ENCODE measurements at places on chromosomes 7 and 10. TPM values are rescaled to one million over a fixed set of nuclear protein-coding genes. Genes with fewer than 3 reads are reported as not detected.

DNA sequence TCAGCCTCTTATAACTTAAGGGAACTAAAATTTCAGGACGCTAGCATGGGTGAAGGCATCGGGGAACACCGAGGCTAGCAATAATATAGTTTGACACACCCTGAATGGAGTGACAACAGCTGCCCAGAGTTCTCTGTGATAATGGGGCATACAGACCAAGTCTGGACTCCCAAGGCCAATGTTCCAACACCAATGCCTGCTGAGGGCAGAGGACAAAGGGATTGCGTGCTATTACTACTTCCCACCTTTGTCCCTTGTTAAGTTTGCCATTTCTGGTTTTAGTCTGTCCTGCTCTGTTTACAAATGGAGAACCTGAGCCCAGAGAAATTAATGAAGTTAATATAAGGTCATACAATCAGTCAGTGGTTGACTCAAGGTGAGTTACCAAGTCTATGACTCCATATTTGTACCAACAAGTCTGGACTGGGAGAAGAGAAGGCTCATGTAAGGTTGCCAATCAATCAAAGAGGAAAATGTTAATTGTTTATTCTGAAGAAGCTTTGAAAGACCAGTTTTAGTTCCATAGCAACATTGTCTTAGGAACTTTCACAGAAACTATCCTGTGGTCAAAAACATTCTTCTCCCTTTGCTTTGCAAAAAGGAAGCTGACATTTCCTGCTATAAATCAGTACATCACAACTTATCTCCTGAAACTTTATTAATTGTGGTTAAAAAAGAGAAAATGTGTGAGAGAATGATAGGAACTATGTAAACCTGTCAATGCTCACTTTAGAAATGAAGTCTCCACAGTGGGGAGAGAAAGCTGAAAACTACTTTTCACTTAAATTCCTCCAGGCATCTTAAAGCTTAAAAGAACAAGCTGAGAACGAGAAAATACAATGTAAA lies 74.5 kb downstream of the CCDC6 start:
- H3K27ac ChIP-seq = no peak overlapping the region
- peaks cover 19% of the 10 kb centered on the region for H3K36me3 ChIP-seq
- no peak for DNase-seq
- no peak overlapping the region for H3K4me3 ChIP-seq

DNA sequence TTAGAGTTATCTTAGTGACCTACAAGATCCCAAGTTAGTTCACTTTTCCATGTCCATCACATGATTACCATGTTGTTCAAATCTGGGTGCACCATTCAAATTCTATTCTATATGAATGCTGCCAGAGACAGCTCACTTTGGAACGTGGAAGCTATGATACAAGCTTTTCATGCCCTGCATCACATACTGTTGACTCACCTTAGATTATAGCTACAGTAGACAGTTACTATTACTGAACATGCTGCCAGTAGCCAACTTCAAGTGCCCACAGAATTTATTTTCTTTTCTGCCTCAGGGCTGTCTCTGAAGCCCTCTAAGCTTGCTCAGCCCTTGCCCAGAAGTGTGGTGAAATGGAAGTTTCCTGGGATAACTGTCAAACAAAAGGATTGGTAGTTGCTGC lies 231.1 kb downstream of the GPR158 start:
- no peaks in the 10 kb centered on the region for H3K36me3 ChIP-seq
- peaks cover 14% of the 10 kb centered on the region for H3K4me1 ChIP-seq
- no peak overlapping the region for H3K4me3 ChIP-seq
- no peak for DNase-seq

RBM20 gene
- total RNA-seq = 23.3 TPM

CPEB3 gene
- 2.6 TPM for total RNA-seq

GRCh38 chr7:111762211-111762610 lies 199.9 kb upstream of the IMMP2L start:
- peaks cover 18% of the 10 kb centered on the region for H3K36me3 ChIP-seq
- H3K27ac ChIP-seq = no peak overlapping the region
- H3K27me3 ChIP-seq = no peaks in the 10 kb centered on the region
- H3K4me3 ChIP-seq = no peak overlapping the region

FOXI2 gene
- total RNA-seq = not detected

DNA sequence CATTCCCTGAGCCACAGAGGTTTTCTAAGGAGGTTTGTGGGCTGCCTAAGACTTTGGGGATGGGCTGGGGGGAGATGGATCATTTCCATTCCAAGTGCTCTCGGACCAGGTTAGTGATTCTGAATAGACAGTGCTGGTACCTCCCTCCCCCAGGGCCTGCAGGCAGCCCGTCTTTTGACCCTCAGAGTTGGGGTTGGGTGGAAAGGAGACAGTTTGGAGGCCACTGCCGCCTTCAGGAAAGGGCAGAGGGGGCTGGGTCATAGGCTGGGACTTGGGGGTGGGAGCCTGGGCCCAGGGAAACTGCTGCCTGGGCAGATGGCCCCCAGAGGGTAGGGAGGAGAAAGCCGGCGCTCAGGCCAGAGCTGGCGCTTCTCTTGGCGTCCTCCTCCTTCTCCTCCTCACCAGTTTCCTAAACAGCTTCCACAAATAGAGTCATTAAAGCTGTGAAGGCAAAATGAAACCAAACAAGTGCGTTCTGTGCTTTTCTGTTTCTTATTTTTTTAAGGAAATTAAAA lies 4.4 kb downstream of the UNC5B start:
- H3K27ac ChIP-seq = peak overlapping the region; percentile 78
- H3K27me3 ChIP-seq = peaks cover 1% of the 10 kb centered on the region
- DNase-seq = peak; percentile 39
- peak overlapping the region; percentile 89 for H3K4me3 ChIP-seq
- no peaks in the 10 kb centered on the region for H3K36me3 ChIP-seq

DNA sequence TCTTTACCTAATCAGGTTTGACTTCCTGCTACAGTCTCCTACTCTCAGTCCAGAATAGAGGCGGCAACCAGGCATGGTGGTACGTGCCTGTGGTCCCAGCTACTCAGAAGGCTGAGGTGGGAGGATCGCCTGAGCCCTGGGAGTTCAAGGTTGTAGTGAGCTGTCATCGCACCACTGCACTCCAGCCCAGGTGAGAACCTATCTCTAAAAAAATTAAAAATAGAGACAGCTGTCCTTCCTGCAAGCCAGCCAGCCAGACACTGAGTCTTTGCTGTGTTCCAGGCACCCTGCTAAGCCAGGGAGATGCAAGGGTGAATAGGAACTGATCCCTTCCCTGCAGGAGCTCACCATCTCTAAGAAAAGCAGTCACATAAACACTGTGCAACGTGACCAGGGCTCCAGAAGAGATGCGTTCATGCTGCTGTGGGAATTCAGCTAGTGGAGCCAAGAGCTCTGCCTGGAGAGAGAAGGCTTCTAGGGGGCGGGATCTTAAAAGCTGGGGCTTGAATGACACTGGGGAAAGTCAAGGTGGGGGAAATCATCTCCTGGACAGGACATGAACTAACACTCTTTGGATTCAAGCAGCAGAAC lies 22.1 kb upstream of the SLIT1 start:
- H3K4me1 ChIP-seq = peaks cover 2% of the 10 kb centered on the region
- no peak for DNase-seq
- H3K27ac ChIP-seq = no peak overlapping the region
- H3K36me3 ChIP-seq = no peaks in the 10 kb centered on the region

OR13A1 gene
- 0.35 TPM for total RNA-seq

DNA sequence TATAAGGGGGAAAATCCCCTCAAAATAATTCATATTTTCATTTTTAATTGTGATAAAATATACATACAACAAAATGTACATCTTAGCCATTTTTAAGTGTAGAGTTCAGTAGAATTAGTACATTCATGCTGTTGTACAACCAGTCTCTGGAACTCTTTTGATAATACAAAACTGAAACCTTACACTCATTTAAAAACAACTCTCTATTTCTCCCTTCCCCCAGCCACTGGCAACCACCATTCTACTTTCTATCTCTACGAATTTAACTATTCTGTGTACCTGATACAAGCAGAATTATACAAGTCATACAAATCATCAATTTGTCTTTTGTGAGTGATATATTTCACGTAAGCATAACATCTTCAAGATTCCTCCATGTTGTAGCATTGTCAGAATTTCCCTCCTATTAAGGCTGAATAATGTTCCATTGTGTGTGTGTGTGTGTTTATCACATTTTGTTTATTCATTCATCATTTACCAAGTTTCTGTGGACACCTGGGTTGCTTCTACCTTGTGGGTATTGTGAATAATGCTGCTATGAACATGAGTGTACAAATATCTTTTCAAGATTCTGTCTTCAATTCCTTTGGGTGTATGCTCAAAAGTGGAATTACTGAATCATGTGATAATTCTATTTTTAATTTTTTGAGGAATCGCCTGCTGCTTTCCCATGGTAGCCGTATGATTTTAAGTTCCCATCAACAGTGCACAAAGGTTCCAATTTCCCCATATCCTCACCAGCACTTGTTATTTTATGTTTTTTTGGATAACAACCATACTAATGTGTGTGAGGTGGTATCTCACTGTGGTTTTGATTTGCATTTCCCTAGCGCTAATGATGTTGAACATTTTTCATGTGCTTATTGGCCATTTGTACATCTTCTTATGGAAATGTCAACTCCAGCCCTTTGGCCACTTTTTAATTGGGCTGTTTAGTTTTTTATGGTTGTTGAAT lies 4.7 kb upstream of the EBLN1 start:
- no peaks in the 10 kb centered on the region for H3K27me3 ChIP-seq
- H3K36me3 ChIP-seq = no peaks in the 10 kb centered on the region
- H3K4me1 ChIP-seq = no peaks in the 10 kb centered on the region
- no peak for DNase-seq

- H3K27ac ChIP-seq = peak overlapping the region; percentile 87
- no peaks in the 10 kb centered on the region for H3K36me3 ChIP-seq
- peaks cover 23% of the 10 kb centered on the region for H3K27me3 ChIP-seq
These were observed 7.8 kb upstream of the ABHD11 start for GRCh38 chr7:73746378-73746777.

DNA sequence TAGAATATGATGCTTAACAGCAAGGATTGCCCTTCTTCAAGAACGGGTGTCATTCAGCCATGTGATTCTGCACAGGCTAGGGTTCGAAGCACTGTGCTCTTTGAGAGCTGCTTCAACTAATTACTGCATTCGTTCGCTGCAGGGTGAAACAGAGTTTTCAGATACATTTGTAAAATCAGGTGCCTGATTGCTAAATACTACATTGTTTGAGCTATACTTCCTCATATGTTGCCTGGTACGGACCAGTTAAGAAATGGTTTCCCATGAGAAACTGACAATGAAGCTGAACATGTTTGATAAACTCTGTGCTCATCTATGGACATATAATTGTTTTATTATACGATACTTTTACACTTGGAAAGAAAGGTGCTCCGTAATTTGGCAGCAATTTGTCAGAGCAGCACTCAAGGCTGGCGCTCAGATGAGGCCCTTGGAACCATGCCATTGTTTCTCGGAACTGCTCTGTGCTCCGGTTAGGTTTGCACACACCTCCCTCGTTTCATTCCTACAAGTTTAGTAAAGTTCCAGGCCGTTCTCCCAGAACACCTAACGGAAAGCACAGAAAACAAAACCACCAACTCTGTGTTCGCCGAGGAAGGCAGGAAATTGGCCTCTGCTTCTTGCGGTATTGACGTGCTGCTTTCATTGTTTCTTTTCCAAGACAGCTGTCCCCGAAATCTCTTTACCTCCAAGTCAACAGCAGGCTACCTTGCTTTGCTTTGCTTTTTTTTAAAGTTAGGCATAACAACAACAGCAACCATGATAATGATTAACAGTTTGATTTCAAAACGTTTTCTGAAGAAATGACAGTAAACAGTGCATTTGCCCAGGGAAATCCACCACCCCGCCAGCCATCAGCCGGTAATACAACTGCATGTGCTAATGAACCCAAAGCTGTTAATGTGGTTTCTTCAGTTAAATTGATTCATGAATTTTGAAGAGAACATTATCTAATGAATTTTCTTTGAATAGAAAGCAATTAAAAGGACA lies 206.9 kb downstream of the EBF3 start:
- no peak overlapping the region for H3K4me3 ChIP-seq
- peaks cover 13% of the 10 kb centered on the region for H3K36me3 ChIP-seq
- no peaks in the 10 kb centered on the region for H3K27me3 ChIP-seq
- DNase-seq = peak; percentile 9
- no peaks in the 10 kb centered on the region for H3K4me1 ChIP-seq

- peaks cover 19% of the 10 kb centered on the region for H3K4me1 ChIP-seq
- no peak overlapping the region for H3K4me3 ChIP-seq
- no peaks in the 10 kb centered on the region for H3K27me3 ChIP-seq
- peak overlapping the region; percentile 19 for H3K27ac ChIP-seq
These were observed 7.6 kb downstream of the SERPINE1 start for GRCh38 chr7:101134399-101134980.

GRCh38 chr10:97669571-97669970 lies 17.5 kb downstream of the AVPI1 start:
- no peak for DNase-seq
- H3K27ac ChIP-seq = no peak overlapping the region
- no peak overlapping the region for H3K4me3 ChIP-seq
- H3K36me3 ChIP-seq = peaks cover 26% of the 10 kb centered on the region
- H3K27me3 ChIP-seq = no peaks in the 10 kb centered on the region

FFAR4 gene
- not detected for total RNA-seq

SLC13A1 gene
- not detected for total RNA-seq

DNA sequence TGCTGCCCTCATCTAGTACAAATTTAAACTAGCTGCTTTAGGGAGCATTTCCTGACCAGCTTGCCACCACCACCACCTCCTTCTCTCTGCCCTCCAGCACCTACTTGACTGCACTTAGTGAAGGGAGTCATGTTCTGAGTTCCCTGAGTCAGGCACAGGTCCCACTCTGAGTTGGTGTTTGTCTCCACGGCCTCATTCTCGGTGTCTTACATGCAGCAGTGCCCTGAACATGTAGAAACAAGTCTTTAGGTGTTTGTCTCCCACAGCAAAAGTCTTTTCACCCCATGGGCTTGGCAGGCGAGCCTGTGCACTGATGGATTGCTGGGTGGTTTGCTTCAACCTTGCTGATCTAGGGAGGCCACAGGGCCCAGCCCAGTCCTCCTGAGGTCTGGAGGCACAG lies 16.9 kb downstream of the TSPAN14 start:
- peaks cover 7% of the 10 kb centered on the region for H3K36me3 ChIP-seq
- H3K4me3 ChIP-seq = no peak overlapping the region
- peak overlapping the region; percentile 89 for H3K27ac ChIP-seq
- peaks cover 64% of the 10 kb centered on the region for H3K4me1 ChIP-seq

GRCh38 chr7:116242178-116242577 lies 31.8 kb downstream of the TES start:
- DNase-seq = no peak
- peaks cover 41% of the 10 kb centered on the region for H3K4me1 ChIP-seq
- H3K27me3 ChIP-seq = no peaks in the 10 kb centered on the region
- no peak overlapping the region for H3K4me3 ChIP-seq

SPDYE6 gene
- not detected for total RNA-seq

VTI1A gene
- 27.8 TPM for total RNA-seq

- no peak overlapping the region for H3K4me3 ChIP-seq
- peaks cover 36% of the 10 kb centered on the region for H3K4me1 ChIP-seq
- H3K27ac ChIP-seq = no peak overlapping the region
- peaks cover 59% of the 10 kb centered on the region for H3K27me3 ChIP-seq
- H3K36me3 ChIP-seq = no peaks in the 10 kb centered on the region
- no peak for DNase-seq
These were observed 3.0 kb downstream of the AFAP1L2 start for GRCh38 chr10:114401195-114401791.
